ENCODE measurements at places on chromosomes 5 and 9.

DNA sequence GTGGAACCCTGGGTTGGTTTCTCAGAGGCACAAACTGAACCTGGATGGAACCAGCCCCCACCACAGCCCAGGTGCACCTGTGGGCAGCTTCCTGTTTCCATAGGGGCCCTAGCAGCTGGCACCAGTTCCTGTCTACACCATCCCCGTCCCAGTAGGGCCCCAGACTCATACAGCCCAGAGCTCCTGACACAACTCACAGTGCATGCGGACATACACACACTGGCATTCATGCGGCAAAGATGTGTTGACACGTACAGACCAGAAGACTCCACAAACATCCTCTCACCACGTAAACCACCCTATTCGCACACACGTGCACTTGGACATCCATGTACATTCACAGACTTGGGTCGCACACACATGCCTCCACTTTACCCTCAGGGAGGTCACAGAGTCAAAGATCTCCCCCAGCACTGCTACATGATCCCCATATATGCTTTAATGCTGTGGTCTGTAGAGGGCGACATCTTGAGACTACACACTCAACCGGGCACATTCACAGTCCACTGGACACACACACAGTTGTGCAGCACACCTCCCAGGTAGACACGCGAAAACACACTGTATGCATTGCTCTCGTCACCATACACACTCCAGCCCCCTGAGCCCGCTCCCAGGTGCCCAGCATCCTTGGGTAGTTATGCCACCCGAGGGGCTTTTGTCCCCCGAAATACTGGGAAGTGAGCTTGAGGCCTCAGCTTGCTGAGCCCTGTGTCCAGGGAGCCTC is 22.4 kb downstream of the CXXC5 start:
- DNase-seq: peak; percentile 46

DNA sequence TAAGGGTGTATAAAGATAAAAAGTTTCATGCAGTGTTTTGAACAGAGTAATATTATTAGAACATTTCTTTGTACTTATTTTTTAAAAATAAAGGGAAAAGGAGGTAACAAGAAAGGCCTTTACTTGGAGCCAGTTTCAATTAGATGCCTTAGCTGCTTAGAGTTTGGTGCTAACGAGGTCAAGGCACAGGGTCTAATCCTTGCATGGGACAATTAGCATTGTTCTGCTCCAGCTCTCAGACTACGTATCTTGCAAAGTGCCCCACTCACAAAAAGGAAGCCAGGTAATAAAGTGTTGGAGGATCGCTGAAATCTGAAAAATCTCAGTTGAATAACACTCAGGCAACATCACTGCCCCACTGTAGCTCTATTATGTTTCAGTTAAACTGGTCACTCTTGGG is 2011.3 kb downstream of the EFNA5 start:
- DNase-seq: no peak

DNA sequence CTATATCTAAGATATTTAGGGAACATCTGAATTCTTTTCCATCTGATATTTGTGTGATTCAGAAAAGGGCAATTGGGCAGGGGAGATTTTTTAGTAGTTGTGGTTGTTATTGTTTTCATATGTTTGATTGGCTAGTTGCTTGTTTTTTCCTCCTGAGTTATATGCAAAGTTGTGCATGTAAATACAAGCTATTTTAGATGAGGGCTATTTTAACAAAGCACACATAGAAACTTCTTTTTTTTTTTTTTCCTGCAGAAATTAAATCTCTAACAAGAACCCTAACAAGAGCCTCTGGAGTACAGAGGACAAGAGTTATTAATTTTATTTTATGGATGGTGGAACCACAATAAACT is 559.1 kb downstream of the CETN3 start:
- DNase-seq: no peak

GRCh38 chr9:75071530-75072122 is 16.3 kb downstream of the NMRK1 start:
- DNase-seq: no peak

DNA sequence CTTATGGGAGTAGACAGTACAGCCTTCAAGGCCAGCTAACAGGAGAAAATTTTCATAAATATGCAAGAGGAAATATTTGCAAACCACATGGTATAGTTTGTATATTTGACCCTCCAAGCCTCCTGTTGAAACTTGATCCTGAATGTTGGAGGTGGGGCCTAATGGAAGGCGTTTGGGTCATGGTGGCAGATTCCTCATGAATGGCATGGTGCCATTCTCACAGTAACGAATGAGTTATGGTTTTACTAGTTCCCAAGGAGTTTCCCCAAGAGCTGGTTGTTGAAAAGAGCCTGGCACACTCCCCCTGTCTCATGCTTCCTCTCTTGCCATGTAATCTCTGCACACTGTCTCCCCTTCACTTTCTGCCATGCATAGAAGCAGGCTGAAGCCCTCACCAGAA is 3.3 kb upstream of the PAIP1 start:
- no peak for DNase-seq

GRCh38 chr5:133933169-133933509 is 35.3 kb downstream of the C5orf15 start:
- no peak for DNase-seq

Measured in large intestine (tissue), 12 donors.